ENCODE measurements at places on chromosomes 11 and 22.

DNA sequence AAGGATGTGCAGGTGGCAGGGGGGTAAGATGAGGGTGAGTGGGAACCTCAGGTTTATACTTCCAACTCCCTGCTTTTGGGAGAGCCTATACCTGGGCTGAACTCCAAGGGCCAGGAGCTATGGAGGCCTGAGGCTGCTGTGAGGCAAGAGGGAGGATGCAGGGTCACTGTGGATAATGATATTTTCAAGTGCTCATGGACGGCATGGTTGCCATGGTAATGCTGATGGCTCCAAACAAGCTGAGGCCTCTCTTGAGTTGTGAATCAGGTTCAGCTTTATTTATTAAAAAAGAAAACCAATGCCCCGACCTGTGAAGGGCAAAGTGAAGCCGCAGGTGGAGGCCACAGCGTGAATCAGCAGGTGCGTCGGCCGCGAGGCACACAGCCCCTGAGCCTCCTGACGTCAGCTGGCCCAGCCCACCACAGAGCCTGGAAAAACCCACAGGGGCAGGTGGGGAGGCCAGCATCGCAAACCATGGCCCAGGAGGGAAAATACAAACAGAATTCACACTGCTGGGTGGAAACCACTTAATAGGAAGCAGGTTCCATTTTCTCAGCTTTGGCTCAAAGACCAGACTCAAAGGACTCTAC is 17.4 kb upstream of the CREB3L1 start:
- no peak for DNase-seq

GRCh38 chr11:130203766-130204702 is 44.5 kb downstream of the ST14 start:
- DNase-seq: no peak

- peak; percentile 59 for DNase-seq
Measured at GRCh38 chr11:20337526-20338154, 25.9 kb upstream of the HTATIP2 start.

DNA sequence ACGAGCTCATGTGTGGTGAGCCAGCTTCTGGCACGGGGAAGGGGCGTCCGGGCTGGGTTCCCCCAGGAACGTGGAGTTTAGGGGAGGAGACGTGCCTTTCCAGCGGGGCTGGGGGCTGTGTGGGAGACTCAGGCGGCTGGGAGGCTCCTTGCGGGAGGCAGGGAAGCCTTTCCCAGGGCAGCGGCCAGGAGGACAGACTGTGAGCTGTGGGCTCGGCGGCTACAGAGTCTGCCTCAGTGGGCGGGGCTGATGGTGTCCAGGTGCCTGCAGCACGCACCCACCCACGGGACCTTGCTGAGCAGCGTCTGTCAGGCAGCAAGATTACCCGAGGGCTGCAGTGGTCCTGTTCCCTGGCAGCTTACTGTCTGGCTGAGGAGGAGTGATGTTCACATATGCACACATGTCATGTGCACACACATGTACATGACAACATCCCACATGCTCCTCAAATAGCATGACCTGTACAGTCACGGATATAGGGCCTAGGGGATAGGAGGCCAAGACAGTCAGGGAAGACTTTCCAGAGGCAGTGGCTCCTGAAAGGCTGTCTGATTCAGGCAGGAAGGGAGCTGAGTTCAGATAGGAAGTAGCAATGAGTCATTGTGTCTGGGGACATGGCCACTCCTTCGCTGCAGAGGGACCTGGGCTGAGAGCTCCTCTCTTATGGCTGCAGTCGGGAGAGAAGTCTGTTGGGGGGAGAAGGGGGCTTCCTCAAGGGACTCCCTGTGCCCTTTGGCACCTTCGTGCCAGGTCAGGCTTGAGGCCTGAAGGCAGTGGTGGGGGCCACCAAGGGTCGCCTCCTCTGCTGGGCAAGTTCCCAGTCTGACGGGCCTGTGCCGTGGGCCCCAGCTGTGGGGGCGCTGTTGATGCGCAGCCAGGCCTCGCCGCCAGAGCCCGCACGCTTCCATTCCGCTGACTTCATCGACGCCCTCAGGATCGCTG is 23.3 kb upstream of the PPP6R3 start:
- peak; percentile 45 for DNase-seq

DNA sequence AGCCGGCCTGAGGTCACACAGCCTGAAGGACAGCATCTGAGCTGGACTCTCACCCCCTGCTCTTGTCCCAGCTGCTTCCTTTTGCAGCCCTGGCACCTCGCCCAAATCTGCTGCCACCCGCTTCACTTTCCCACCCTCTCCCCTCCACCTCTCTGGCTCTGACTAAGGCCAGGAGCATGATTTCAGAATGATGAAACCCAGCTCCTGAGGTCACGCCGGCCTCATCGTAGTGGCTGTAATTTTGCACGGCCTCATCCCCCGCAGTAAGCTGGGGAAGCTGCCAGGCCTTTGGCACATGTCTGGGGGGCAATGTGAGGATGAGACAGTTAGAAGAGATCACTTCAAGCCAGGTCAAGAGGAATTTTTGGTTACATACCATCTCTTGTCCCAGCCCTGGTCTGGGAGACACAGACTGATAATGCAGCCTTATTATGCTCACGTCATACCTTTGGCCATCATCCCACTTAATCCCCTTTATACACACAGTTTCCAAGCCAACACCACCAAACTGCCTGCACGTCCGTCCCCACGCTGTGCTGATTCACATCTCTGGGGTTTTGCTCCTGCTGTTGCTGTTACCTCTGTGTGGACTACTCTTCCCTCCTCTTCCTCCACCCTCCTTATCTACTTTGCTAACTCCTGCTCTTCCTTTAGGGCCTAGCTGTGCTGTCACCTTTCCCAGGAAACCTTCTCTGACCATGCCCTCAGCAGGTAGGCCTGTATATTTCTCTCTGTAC is 58.1 kb downstream of the CHRDL2 start:
- no peak for DNase-seq

DNA sequence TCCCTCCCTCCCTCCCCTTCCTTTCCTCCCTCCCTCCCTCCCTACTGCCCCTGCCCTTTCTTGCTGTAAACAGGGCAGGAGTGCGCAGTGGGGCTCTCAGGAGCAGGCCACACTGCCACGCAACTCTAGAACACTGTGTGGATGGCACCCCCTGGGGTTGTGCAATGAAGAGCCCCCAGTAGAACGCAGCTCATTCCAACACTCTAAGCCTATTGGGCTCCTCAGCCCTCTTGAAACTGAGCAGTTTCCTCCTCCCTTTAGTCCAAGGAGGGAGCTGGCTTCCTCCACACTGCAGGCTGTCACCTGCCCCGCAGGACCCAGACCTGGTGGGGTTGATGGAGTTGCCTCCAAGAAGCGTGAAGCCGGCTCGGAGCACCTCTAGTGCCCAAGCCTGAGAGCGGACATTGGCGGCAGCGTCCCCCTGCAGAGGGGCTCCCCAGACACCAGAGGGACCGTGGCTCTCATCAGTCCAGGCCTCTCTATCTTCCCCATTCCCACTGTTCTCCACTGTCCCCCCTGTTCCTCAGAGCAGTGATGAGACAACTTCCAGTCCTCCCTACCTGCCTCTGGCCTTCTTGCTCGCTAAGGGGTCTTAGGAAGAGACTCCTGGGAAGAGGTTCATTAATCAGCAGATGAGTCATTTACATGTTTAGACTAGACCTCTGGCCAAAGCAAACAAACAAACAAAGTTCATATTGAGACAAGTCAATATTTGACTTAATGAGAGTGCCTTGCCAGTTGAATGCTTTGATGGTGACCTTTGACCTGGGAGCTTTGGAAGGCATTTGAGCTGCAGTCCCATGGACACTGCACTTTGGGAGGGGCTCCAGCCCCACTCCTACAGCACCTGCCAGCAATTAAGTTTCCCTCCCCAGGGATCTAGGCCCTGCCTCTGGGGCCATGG is 64.0 kb downstream of the RPUSD4 start:
- DNase-seq: no peak

DNA sequence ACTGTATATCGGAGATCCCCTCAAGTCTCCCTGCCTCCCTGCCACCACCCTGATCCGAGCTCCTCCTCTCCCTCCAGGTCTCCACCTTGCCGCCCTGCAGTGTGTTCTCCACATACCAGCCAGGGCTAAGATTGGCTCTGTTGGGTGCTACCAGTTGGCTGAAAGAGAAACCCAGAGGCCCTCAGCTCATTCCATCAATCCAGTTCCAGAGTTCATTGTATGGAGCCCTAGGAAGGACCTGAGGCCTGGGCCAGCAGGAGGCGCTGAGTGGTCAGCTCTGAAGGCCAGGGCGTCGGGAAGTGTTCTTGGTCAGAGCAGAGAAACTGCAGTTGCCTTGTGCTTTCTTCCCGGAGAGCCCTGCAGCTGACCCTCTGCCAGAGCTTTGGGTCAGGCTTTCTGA is 2.2 kb upstream of the TOP3B start:
- DNase-seq: no peak

GRCh38 chr11:78893996-78894395 is 319.3 kb upstream of the NARS2 start:
- no peak for DNase-seq

DNA sequence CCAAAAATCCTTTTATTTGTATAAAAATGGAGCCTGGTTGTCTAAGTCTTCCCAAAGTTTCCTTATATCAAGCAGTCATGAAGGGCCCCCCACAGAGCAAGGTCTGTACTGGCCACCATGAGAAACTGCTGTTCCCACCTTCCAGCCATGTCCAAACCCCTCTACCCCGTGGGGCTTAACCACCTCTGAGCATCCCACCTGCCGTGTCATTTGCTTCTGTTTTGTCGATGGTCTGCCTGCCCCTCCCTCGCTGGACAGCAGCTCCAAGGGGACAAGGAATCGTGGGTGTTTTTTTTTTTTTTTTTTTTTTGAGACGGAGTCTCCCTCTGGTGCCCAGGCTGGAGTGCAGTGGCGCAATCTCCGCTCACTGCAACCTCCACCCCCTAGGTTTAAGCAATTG is 11.1 kb upstream of the ANO1 start:
- no peak for DNase-seq

GRCh38 chr22:29260601-29261315 is 7.0 kb downstream of the RHBDD3 start:
- DNase-seq: no peak

GRCh38 chr11:69066122-69067112 is 17.7 kb downstream of the TPCN2 start:
- DNase-seq: no peak

GRCh38 chr11:44046182-44046581 is 1.6 kb upstream of the ACCSL start:
- DNase-seq: no peak

GRCh38 chr11:123483058-123483457 is 53.0 kb downstream of the GRAMD1B start:
- DNase-seq: no peak

- no peak for DNase-seq
Measured at GRCh38 chr11:82872377-82873150, 27.7 kb downstream of the PRCP start.

DNA sequence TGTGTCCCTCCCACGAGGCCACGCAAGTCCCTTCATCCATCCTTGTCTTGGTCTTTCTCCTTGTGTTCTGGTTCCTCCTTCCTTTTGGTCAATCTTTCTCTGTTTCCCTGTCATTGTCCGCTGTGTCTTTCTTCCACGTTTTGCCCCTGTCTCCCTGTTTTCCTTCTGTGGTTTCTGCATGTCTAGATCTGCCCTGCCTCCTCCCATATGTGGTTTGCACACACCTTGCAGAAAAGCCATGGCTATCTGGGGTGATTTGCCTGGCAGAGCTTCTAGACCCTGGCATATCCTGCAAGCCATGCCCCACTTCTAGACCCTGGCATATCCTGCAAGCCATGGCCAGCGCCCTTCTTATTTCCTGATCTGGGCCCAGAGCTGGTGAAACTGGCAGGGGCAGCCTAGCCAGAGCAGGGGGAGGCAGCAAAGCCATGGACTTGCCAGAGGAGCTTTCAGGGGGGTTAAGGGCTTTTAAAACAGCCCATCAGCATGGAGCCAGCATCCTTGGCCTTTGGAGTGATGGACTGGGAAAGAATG is 131.6 kb upstream of the NECTIN1 start:
- no peak for DNase-seq

DNA sequence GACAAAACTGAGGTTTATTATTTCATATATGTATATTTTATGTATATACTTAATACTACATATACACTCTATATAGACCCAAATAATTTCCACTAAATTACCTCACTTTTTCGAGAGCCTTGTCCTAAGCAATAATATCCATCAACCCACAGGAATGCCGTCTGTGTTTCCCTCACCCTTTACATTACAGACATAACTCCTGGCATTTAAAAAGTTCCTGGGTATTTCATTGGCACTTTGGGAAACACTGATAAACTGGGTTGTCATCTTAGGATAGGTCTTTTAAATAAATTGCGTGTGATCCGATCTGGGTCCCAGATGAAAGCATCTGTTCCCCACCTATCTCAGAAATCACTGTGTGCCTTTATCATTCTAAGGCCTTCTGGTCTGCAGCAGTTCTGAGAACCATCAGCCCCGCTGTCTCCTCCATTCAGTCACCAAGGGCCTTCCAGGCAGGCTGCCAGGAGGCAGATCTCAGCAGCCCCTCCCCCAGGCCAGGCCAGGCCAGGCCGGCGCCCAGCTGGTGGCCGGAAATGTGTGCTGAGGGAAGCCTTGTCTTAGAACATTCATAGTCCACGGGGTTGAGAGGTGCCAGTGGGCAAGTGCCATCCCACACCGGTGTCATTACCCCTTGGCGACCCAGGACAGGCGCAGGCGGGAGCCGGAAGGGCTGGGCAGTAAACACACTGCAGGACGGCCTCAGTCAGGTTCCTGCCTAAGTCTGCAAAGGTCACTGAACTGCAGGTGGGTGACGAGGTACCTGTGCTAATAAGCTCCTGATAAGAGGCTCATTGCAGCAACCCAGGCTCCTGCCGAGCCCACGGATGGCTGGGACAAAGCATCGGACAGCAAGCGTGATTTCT is 3.3 kb downstream of the FGF19 start:
- no peak for DNase-seq

DNA sequence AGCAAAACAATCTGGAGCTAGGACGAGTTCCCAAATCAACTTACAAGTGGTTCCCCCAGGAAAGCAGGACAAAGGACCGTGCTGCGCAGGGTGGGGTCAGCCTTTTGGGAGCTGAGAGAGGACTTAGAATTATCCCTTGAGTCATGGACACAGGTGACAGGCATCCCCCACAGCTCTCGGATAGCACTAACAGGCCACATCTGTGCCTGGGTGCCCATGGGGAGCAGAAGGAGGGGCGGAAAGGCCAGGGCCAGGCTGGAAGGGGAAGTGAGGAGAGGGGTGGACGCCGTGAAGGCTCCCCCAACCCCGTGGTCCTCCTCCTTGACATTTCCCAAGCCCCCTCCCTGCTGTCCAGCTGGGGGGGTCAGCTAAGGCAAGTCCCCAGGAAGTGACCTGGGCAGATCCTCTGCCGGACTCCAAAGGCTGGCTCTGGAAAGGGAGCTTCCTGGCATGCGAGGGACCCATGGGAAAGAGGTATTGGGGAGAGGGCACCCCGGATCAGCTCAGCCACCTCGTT is 31.6 kb upstream of the A4GALT start:
- DNase-seq: peak; percentile 16

DNA sequence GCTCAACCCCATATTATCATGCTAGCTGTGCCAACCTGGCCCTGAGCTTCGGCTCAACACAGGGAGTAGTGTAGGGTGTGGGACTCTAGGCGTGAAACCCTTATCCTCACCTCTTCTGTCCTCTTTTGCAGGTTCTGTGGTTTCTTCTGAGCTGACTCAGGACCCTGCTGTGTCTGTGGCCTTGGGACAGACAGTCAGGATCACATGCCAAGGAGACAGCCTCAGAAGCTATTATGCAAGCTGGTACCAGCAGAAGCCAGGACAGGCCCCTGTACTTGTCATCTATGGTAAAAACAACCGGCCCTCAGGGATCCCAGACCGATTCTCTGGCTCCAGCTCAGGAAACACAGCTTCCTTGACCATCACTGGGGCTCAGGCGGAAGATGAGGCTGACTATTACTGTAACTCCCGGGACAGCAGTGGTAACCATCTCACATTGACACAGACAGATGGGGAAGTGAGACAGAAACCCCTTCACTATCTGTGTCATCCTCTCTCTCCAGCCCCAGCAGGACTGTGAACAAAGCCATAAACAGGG is 76.4 kb downstream of the GGTLC2 start:
- DNase-seq: peak; percentile 17

- no peak for DNase-seq
Measured at GRCh38 chr22:43745411-43745770, 66.7 kb downstream of the EFCAB6 start.
